ENCODE measurements at places on chromosomes 3 and 15. TPM values are rescaled to one million over a fixed set of nuclear protein-coding genes. Genes with fewer than 3 reads are reported as not detected.

Gene ADGRG7
- 0.05 TPM for polyA plus RNA-seq

Gene TMEM40
- 1.4 TPM for polyA plus RNA-seq

GRCh38 chr3:115325539-115325938 is 178.5 kb upstream of the ZBTB20 start:
- peak; percentile 14 for DNase-seq

- no peak for DNase-seq
Measured at GRCh38 chr15:63588826-63589225, 8.4 kb upstream of the FBXL22 start.

- no peak for DNase-seq
Measured at GRCh38 chr3:161925749-161926360, 429.2 kb downstream of the OTOL1 start.

GRCh38 chr3:38823722-38824121 is 7.7 kb upstream of the SCN10A start:
- DNase-seq: no peak

DNA sequence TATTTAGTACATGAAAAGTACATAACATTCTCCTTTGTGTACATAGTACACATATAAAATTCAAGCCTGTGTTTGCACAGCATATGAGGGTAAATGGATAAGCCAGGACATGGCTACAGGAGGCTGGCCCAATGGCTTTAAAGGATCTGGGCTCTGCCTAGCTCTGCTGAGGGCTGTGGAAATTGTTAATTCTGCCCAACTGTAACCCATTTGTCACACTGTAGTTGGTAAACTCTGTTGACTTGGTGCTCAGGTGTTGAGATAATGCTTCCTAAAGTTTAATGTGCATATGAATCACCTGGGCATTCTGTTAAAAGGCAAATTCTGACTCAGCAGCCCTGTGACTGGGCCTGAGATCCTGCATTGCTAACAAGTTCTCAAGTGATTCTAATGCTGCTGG is 196.5 kb upstream of the ZPLD1 start:
- no peak for DNase-seq

DNA sequence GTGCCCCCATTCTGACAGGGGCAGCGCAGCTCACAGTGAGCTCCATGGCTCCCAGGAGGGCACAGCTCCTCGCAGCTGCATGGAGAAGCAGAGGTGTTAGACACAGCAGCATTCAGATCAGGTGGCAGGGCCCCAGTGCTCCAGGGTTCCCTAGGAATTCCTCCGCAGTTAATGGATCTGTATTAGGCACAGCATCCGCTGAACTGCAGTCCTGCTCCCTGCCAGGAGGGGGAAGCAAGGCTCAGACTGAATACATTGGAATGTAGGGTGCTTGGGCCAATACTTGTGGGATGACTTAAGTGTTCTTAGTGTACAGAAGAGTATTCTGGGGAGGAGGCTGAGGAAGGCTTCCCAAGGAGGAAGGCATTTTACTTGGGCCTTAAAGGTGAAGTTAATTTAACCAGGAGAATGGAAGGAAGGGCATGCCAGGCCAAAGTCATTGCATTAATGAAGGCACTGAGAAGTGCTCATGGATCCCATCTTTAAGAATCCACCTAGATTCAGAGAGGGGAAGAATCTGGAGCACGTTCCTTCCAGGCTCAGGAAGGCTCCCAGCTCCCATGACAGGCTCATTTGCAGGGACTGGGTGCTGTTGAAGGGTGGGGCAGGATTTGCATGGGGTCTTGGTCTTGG is 111.6 kb downstream of the RAB11A start:
- DNase-seq: no peak

GRCh38 chr3:71652781-71653413 is 69.4 kb upstream of the FOXP1 start:
- DNase-seq: no peak

- DNase-seq: no peak
Measured at GRCh38 chr15:85030301-85030929, 48.8 kb downstream of the PDE8A start.

GRCh38 chr3:138950701-138951100 is 3.7 kb downstream of the FOXL2NB start:
- no peak for DNase-seq

DNA sequence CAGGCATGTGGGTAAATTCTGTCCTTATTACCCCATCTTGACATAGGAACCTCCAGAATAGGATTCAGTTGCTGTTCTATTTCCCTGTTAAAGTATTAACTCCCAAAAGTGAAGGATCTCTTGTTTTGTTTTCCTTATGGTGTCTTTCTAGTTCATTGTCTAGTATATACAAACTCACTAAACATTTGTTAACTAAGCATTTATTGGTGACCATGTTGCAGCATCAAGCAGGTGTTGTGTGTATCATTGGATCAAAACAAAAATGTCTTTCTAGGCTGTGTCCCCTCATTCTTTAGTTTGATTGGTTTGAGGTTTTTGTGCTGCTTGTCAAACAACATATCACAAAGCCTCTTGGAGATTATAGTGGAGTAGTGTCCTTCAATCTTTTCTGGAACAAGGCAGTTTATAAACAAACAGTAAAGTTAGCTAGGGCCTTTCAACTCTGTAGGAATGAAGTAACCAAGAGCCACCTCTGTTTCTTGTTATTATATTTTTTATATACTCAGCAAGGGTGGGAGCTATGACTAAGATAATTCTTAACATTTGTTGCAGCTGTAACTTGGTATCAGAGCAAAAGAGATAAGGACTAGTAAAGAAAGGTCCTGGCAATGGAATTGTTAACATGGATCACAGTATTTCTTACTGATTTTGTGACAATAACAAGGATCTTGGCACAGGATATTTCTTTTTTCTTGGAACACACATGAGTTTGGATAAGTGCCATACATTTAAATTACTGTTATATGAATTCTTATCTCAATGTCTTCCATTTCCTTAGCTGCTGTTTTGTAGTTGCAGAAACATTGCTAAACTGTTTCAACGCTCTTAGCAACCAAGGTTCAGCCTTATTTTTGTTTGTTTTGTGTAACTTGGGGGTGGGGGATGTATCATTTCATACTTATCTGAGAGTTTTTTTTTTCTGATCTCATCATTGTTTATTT is 49.3 kb downstream of the TMOD3 start:
- DNase-seq: peak; percentile 53

Data from left renal cortex interstitium (tissue), 4 donors.